ENCODE measurements at places on chromosomes 4 and X. TPM values are rescaled to one million over a fixed set of nuclear protein-coding genes. Genes with fewer than 3 reads are reported as not detected.

GRCh38 chr4:159273141-159273438 is 170.2 kb downstream of the RAPGEF2 start:
- DNase-seq: peak; percentile 67

Gene PDE5A
- 1.2 TPM for total RNA-seq

DNA sequence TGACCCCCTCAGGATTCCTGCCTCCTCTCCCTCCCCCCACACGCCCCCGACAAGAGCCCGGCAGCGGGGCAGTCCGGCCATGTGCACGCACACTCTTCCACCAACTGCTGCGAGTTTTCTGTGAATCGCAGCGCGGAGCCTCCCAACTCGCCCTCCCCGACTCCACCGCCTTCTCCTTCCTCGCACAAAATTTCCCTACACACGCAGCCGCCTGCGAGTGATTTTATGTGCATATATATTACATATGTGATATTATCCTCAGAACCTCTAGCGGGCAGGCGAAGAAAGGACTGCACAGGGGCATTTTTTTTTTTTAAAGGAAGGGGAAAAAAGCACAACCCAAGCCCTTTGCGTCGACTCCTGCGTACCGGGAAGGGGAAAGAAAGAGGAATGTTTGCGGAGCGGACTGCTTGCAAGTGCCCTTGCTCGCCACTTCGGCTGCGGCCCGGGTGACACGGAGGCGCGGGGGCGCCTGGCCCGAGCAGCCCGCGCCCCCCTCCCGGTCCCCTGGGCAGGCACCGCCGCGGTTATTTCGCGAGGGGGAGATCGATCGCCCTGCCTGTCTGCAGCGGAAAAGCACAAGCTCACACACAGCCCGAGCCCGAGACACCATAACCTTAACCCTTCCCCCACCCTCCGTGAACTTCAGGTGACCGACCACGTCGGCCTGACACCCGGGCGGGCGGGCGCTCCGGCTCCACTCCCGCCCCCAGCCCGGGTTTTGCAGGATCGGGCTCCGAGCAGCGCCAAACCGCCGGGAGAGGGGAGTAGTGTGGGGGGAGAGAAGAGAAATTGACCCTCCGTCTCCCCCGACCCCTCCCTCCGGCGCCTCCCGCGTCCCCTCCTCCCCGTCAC is 2.3 kb downstream of the ZNF827 start:
- peak; percentile 75 for DNase-seq

DNA sequence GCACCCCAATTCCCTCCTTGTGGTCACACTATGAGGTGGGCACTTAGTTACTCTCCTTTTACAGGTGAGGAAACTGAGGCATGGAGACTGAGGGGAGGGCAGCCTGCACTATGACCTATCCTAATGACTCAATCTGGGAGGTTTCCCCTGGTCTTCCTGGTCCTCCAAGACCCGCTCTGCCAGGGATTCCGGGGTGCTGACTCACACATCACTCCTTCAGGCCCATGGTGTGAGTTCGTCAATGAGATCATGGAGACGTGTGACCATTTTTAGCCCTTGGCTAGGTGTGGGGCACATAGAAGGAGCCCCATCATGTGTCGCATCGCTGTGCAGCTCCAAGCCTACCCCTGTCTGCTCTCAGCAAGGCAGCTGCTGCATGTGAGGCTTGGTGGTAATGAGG is 32.4 kb upstream of the BCOR start:
- DNase-seq: no peak

Gene MCF2
- total RNA-seq: 2.7 TPM

DNA sequence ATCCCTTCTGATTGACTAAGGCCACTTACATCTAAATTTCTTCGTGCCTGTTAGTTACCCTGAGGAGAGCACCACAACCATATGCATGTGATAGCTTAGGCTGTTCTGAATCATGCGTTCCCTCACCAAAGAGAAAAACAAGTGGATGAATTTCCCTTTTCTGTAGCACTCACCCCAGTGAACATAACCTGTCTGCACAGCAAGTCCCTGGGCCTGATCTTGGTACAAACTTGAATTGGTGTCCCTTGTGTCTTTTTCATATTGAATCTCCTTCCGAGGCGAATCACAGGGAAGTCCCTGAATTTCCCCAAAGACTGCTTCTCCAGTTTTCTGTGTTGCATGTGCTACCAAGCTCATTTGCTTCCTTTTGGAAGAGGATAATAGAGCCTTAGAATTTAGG is 100.4 kb downstream of the KLHL8 start:
- DNase-seq: no peak

GRCh38 chrX:52015794-52016193 is 53.2 kb downstream of the MAGED4B start:
- DNase-seq: no peak

DNA sequence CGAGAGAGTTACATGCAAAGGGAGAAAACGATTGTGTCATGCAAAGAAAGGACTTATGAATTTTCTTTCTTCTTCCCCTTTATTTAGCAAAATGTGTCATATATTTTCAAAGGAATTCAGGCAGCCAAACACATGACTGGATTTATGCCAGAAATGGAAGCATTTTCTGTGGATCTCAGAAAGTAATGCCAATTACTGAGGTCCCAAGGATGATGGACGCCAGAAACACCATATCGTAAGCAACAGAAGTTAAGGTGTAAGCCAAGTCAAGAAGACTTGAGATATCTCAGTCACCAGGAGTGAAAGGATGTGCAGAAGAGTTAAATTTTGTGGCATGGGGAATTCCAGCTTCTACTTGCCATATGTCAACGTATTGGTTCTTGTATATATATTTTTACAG is 255.1 kb downstream of the GBA3 start:
- no peak for DNase-seq

Gene CT45A2
- total RNA-seq: not detected

GRCh38 chr4:122151982-122152710 is at the start of gene BLTP1:
Gene BLTP1, plus strand, starts transcription at chr4:122152331. Its CDS starts 18,317 bp downstream, at chr4:122170648.
- DNase-seq: peak; percentile 87

- peak; percentile 92 for DNase-seq
Measured at GRCh38 chrX:44765556-44765955, 78.3 kb upstream of the DUSP21 start.

- no peak for DNase-seq
Measured at GRCh38 chrX:45266456-45266855, 65.8 kb upstream of the DIPK2B start.

DNA sequence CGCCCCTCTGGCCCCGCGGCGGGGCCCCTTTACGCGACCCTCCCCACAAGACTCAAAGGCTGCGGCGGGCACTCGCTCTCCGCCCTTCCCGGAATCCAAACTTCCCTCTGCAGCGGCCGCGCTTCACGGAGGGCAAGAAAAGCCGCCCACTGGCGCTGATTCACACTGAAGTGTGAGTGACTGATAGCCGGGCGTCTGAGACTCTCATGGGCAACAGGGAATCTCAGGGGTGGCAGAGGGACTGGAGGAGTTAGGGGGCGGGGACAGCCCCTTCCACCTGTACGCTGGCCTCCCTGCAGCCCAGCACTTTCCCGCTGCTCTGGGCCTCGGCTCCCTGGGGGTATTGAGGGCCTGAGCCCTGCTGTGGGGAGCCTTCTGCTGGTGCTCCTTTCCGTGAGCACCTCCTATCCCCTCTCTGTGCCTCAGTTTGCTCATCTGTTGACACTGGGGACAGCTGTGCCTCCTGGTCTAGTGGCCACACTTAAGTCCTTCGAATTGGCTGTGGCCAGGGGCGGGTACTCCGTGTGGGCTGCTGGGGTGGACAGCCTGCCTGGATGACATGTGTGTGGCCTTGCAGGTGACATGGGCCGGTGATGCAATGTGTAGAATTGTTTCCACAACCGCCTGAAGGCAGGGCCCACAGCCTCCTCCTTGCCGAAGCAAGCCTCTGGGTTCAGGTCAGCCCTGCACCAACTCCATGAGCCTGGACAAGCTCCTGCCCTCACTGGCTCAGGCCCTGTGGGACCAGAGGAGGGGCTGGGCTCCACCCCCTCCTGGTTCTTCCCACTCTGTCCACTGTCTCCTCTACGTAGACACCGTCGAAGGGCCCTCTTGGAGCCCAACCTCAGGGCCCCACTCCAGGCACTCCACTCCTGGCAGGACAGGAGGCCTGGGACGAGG is 951 bp downstream of the SH3BP2 start:
- DNase-seq: peak; percentile 42

GRCh38 chr4:79620617-79621016 is 212.6 kb upstream of the GK2 start:
- DNase-seq: no peak

Gene HGFAC
- 4.8 TPM for total RNA-seq

Gene RHOXF2
- not detected for total RNA-seq

DNA sequence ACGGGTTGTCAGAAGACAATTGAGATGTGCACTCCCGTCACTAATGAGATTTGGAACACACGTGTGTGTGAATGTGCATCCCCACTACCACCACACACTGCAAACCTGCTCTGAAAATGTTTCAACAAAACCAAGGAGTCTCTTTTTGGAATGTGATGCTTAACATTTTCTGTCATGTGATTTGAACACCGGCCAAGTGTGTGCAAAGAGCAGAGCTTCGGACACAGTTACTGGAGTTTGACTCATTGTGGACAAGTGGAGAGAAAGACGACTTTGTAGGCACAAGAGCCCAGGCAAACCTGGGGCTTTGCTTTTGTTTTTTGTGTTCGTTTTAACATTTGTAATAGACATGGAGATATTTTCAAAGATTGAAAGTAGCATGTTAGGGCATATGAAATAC is 49.2 kb downstream of the CCKAR start:
- DNase-seq: no peak

DNA sequence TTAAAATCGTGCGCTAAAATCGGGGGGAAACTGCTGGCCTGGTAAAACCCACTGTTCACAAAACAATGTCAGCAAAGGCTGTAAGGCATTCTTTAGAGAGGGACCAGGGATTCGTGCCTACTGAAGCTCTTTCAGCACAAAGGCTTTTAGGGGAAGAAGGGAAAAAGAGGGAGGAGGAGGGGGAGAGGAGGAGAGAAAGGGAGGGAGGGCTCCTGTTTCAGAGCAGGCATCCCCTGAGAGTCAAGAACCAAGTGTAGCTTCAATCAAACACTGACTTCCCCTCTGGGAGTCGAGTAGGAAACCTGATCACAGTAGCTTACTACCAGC is 9.5 kb downstream of the BCOR start:
- DNase-seq: peak; percentile 41

Gene RTL3
- total RNA-seq: not detected

DNA sequence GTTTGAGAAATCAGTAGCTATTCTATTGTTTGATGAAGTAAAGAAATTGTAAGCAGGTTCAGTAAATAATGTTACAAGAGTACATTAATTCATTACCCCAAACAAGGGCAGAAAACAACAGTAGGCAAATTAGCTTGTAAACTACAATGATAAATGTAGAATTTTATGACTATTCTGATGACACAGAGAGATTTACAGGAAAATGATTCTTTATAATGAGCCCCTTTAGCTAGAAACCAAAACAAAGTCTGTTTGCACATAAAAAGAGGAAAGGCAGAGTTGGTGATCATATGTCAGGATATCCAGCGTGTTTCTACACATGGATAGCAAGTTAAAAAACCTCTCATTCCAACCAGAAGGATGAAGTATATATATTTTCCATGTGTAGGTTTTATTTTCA is 204.8 kb downstream of the CFAP299 start:
- no peak for DNase-seq

Gene ATOH1
- not detected for total RNA-seq

DNA sequence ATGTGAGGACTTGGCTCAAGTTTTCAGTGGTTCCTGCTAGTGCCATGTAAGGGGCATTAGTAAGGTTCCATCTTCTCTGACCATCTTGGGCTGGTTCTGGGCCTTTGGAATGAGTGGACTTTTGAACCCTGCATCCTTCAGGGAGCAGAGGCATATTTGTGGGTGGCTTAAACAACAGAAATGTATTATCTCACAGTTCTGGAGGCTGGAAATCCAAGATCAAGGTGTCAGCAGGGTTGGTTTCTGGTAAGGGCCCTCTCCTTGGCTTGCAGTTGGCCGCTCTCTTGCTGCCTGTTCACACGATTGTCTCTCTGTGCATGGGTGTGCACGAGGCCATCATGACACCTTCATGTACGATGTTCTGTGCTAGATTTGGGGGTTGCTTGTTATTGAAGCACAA is 21.3 kb downstream of the CCKAR start:
- no peak for DNase-seq

- no peak for DNase-seq
Measured at GRCh38 chr4:107843391-107843790, 18.7 kb downstream of the SGMS2 start.

DNA sequence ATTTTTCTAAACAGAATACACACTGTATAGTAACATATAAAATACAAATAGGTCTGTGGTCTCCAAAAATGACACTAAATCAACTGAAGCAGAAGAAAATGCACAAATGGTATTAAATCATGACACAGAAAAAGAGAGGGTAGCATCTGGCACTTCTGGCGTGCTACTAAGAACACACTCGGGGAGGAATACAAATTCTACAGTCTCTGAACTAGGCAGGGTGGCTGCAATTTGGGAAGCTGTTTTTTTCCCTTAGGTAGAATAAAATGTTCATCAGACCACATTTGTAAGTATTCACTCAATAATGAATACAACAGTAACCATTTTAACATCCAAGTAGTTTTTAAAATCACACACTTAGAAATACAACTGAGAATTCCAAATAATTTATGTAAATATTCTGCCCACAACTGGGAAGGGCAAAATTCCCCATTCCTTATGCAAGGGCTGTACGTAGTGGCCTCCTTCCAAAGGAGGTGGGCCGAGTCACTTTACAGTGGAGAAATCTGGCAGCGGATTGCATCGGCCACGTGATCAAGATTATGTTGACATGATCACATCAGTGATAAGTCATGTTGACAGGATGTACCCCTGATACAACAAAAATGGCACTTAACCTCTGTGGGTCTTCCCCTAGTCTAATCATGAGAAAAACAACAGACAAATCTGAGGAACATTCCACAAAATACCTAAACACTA is 101.1 kb downstream of the TSPAN5 start:
- DNase-seq: peak; percentile 79

- DNase-seq: no peak
Measured at GRCh38 chr4:182291175-182291574, 48.0 kb downstream of the TENM3 start.

DNA sequence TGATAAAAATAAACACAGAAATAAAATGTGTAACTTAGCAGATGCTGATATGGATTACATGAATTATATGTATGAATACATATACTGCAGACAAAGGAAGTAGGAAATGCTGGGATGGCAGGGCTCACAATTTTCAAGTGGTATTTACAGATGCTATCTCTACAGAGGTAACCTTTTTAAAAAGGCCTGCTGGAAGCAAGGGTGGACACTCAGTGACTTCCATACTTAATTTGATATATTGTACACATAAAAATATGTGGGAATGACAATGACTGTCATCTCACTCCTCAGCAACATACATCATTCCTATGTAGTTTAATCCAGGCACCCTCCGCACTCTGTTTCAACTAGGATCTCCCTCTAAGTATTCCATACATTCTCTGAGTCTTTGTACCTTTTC is 452.9 kb downstream of the DTHD1 start:
- DNase-seq: no peak

- no peak for DNase-seq
Measured at GRCh38 chr4:140887467-140887866, 131.3 kb upstream of the TBC1D9 start.

- no peak for DNase-seq
Measured at GRCh38 chr4:179989975-179990374, 2253.2 kb upstream of the TENM3 start.

Measured in A673 (cell line).